Motor neuron (in vitro differentiated cells): ENCODE measurements at places on chromosomes 11 and 22.

DNA sequence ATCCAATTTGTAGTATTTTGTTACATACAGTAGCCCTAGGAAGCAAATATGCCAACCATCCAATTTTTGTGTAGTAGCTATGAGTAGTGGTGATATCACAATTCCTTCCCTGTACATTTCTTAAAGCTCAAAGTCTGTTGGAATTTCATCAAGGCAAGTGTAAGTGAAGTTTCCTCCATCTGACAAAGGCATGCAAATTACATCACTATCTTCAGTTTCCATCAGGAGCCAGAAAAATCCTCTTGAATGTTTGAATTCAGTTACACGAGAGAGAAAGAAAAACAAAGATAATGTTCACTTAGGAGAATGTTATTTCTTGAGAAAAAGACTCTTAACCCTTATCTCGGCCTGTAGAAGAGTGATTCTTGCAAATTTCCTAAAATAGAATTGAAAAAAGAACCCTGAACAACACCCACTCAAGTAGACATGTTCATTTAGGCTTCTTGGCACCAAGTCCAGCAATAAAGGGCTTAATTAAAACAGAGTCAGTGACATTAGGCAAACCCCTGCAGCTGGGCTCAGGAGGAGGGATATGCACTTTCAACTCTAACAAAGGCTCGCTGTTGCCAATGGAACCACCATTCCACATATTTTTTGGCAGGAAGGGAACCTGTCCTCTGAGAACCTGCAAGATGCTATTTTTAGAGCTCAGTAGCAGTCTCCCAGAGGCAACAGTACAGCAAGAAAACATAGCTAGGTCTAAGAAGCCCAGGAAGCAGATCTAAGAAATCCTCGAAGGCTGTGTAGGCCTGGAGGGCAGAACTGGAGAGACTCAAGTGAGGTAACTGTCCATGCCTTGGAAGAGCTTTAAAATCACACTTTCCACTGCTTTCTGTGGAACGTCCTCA lies 144.6 kb downstream of the CCDC81 start:
- ATAC-seq: no peak

- ATAC-seq: no peak
These were observed 808.0 kb downstream of the DLG2 start for GRCh38 chr11:84819128-84819527.

DNA sequence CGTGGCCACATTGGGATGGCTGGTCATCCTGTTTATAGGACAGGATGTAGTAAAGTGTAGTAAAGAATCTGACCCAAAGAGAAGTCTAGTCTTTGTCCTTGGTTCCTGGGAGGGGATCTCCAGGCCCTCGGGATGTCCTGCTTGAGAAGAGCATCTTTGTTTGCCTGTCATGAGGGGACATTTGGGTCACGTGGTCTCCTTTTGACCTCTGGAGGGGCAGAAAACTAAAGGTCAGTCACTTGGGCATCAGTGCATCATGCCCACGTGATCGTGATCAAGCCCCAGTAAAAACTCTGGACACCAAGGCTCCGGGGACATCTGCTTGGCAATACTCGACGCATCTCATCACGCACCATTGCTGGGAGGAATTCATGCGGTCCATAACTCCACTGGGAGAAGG lies 9.1 kb downstream of the SMIM38 start:
- no peak for ATAC-seq

DNA sequence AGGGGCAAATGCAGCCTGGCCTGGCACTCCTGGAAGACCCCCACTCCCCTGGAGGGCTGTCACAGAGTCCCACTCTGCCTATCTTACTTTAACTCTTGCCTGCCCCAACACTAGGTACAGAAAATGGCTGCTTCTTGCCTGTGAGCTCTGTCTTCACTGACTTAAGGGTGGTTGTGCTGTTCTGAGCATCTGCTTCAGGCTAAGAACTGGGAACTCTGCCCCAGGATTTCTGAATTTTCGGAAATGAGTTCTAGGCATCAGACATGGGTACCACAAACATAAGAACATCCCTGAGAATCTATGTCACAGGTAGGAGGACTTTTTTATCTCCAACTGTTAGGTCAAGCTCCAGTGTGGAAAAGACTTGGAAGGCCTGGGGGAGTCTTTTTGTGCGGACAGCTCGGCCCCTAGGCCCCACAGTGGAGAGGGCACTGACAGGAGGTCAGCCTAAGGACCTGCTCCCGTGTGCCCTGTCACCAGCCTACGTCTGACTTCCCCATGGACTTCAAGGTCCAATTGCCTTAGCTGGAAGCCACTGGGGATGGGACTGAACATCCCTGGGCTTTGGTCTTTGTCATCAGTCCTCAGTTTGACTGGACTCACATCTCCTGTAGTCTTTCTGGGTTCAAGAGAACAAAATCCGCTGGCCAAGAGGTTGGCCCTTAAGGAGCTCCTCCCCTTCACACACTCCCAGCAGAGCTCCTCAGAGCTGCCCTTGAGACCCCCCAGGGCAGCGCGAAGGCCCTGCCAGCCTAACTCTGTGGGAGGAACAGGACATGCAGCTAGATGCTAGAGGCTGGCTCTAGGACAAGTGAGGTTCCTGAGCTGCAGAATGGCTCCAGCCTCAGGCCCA lies 31.9 kb downstream of the PPP2R1B start:
- ATAC-seq: peak; percentile 3

DNA sequence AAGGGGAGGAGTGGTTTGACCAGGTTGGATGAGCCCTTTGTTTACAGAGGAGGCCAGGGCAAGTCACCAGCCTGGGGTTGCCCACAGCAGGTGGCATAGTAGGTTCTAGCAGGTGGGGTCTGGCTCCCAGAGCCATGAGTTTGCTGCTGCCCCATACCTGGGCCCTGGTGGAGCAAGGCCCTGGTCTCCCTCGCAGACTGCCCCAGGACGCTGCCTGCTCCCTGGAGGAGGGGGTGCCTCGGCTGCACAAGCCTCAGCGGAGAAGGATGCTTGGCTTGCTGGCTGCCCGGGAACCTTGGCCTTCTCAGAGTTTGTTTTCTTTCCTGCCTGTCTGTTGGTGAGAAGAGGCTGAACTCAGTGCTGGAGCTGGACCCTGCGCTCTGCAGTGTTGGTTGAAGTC lies 54.9 kb downstream of the LRP5 start:
- no peak for ATAC-seq

- peak; percentile 73 for ATAC-seq
These were observed 124.6 kb downstream of the FEZ1 start for GRCh38 chr11:125371431-125371935.

DNA sequence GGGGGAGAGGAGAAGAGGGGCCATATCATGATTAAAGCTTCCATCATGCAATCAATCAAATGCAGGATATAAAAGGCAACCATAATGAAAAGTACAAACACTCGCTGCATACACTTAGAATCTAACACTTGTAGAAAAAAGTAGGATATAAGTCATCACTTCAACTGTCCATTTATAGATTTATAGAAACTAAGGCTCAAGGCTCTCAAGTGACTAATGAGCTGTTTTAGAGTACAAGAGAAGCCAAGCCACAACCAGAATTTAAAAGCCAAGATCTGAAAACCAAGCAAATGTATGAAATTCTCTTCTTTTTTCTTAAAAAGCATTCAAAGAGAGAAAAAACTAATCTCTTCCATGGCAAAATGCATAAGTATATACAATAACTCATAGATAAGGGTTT lies 160.2 kb upstream of the BLID start:
- no peak for ATAC-seq

DNA sequence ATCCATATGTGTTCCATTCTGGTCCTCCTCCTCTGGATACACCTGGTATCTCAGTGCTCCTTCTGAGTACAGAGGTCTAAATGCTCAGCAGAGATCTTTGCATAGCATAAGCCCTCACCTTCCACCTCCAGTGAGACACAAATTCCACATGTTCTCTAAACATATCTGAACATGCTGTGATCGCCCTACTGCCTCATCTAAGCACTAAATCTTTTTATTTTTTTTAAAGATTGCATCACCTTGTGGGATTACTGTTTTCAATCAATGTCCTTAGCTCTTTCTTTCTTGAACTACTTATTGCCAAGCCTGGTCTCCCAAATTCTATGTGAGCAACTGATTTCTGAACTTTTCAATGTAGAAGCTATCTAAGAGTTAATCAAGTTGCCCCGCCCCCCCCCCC lies 113.4 kb downstream of the TRPC6 start:
- ATAC-seq: no peak

DNA sequence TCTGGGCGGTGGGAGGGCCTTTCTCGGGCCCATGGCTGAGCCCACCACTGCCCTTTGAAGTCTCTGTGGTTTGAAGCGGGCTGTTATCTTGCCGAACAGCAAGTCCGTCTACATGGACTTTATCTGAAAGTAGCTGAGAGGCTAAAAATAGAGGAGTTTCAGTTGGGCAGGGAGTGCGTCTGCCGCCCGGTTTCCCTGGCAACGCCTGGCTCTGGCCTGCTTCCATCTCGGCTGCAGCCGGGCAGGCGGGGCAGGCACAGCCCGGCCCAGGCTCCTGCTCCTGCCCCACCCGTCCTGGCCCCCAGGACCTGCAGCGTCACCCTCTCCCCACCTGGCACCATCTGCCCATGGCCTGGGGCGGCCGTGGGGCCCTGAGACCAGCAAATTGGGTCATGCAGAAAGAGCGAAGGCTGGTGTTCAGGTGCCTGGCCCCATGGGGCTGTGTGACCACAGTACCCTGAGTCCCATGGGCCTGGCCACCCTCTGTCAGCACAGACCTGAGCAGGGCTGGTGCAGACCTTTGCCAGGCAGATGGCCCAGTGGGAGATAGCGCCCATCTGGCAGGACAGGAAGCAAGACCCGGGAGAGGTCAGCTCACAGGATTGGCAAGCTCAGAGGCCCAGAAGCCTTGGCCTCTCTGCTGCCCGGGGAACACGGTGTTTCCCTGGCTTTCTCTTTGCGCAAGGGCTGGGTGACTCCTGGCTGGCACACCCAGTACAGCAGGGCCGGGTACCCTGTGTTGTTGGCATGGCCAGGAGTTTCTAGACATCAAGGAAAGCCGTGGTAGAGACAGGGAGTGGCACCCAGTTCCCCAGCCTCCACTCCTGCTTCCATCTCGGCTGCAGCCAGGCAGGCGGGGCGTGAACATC lies 79.1 kb upstream of the KCNQ1OT1 start:
- ATAC-seq: peak; percentile 97

- ATAC-seq: no peak
These were observed 152.3 kb upstream of the RAG2 start for GRCh38 chr11:36750349-36750748.

DNA sequence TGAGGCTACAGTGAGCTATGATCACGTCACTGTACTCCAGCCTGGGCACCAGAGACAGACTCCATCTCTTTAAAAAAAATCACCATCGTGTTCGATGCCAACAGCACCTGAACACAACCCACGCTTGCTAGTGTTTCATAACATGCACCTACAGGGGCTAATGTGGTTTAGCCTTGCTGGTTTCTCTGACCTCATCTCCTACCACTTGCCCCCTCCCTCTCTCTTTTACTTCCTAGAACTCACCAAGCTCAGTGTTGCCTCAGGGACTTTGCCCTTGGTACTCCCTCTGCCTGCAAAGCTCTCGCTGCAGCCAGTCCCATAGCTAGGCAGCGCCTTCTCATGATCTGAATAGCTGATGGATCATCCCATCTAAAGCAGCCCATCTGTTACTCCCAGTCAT lies 99.8 kb downstream of the FBXO7 start:
- ATAC-seq: no peak

DNA sequence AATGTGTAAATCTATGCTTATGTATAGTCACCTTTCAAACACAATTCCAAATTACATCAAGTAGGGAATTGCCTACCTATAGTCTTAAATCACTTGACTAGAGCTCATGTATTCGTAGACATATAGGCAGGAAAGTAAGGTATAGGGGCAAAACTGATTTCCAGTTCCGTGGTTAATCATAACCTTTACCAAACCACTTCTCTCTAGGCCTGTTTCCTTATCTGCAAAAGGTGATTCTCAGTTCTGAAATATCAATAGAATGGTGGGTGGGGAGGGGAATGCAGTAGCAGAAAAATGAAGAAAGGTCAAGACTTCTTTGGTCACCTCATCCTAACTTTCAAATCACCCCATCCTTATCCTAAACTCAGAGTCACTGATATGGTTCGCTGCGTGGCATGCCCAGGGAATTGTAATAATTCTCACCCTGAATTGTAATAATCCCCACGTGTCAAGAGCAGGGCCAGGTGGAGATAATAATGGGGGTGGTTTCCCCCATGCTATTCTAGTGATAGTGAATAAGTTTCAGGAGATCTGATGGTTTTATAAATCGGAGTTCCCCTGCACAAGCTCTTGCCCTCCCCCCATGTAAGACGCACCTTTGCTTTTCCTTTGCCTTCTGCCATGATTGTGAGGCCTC lies 1.9 kb upstream of the ANO5 start:
- no peak for ATAC-seq

DNA sequence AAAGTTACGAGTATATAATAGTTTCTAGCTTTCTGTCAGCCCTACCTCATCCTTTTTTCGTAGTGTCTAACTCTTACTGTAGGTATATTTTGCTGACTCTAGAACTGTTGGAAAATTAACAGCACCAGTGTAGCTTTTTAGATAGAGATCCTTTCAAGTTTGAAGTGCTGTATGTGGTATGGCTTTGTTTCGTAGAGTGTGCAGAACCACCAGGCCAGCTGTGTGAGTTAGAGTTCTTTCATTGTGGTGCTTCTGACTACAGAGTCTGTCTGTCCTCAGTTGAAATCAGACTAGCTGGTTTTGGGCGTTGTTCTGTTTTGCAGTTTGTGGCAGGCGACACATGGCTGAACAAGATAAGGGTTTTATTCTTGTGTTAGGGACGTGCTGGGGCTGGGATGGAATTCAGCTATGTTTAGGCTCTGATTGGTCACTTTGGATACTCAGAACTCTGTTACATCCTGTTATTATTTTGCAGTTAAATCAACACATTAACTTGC lies 3.2 kb downstream of the ARHGEF12 start:
- no peak for ATAC-seq

DNA sequence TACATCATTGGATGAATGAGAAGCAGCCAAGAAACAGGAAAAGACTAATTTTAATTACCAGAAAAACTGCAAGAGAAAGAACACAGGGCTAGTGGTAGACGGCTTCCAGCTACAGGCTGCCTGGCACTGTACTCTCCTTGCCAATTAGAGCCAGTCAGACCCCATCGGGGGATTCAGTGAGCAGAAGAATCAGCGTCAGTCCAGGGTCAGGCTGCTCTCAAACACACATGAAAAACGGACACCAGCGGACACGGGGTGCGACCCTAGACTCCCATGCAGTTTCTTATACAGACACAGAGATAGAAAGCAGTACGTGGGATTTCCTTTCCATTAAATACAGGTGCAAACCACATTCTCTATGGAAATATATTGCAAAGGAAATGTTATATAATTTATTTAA lies 1.1 kb upstream of the CNTN5 start:
- ATAC-seq: no peak

DNA sequence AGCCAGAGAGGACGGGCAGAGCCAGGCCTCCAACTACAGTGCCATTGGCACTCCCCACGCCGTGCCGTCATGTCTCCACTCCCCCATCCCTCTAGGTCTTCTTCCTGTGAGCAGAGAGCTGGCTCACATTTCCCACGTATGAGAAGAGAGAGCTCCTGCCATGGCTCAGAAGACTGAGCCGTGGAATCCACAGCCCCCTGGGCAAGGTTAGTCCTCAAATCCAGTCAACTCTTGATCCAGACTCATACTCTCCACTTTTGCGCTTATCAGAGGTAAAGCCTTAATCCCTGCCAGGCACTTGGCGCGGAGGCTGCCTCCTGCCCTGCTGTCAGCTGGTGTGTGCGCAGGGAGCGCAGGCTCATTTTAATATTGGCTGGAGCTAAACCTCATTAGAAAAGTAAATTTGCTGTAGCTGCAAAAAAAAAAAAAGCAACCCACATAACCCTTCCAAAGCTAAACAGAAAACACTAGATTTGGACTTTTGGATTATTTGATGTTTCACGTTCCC lies 4.7 kb downstream of the B3GAT1 start:
- no peak for ATAC-seq
